ENCODE measurements at places on chromosomes 7 and 10.
A peak's percentile ranks its signal among the peaks of the same experiment; 100 is the strongest.

- no peak for DNase-seq
These were observed 136.9 kb upstream of the PTN start for GRCh38 chr7:137480401-137480800.

DNA sequence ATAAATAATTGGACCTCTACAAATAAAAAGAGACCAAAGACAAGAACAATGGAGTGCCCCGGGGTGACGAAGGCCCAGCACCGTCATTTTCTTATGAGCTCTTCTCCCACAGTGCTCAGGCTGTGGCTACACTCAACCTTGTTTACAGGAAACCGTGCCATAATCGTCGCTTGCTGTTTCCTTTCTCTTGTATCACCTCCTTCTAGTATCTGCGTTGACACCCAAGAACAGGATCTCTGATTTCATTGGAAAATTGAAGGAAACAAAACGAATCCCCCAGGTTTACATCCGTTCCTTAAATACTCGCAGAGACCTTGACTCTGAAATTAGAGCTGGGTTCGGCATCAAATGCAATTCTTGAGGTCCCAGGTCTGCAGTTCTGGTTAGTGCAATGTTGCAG is 1.7 kb upstream of the IGFBP3 start:
- DNase-seq, result no peak

DNA sequence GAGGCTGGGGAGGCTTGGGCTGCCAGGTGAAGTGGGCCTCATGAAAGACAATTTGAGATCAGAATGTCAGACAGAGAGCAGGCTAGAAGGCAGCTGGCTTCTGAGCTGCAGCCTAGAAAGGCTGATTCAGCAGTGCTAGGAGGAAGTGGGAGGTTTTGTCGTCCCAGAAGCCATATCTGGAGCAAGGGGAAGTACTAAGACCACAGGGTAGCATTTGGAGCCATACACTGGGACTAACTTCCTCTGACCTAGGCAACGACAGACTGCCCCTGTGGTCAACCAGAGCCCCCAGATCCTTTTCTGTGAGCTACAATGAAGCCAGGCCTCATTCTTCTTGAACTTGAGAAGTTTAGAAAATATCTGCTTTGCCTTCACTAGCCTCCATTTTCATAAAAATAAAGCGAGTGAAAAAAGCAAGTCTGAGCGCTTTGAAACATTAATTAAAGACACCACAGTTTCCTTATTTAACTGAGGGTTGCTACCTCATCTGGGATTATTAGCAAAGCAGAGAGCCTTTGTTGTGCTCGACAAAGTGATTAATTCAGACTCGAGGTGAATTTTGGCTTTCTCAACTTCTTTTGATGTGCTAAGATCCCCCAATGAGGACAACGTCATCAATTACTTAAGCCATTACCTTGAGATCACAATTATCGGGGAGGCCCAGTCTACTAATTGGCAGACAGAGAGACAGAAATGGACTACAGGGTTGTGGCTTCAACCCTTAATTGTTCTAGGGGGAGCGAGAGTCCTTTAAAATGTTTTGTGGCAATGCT is 26.6 kb downstream of the TBXAS1 start:
- DNase-seq, result no peak

DNA sequence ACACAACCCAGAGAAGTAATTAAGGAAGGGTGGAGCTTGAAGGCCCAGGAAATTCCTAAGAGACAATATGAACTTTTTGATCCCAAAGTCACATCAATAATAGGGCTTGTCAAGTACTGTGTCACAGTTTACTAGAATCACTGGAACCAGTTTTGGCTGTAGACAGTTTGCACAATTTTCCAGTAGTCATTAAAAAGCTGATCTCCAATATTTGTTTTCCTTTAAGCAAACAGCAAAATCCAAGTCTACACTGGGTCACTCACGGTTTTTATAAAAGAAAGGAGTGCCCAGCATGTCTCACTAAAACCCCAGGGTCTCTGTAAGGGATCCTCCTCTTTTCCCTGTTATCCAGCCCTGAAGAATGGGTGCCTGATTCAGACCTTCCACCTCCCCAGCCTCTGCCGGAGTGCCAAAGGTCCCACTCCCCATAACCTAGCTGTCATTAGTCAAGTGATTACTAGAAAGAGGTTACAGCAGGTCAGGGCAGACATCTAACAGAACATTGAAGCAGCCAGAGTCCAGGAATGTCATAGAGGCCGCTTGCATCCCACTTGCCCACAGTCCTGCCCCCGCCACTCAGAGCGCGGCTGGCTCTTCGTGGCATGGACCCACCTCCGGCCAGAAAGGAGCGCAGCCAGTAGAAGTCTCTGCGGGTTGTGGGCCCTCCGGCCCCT is 552 bp downstream of the SLC25A16 start:
- no peak for DNase-seq

DNA sequence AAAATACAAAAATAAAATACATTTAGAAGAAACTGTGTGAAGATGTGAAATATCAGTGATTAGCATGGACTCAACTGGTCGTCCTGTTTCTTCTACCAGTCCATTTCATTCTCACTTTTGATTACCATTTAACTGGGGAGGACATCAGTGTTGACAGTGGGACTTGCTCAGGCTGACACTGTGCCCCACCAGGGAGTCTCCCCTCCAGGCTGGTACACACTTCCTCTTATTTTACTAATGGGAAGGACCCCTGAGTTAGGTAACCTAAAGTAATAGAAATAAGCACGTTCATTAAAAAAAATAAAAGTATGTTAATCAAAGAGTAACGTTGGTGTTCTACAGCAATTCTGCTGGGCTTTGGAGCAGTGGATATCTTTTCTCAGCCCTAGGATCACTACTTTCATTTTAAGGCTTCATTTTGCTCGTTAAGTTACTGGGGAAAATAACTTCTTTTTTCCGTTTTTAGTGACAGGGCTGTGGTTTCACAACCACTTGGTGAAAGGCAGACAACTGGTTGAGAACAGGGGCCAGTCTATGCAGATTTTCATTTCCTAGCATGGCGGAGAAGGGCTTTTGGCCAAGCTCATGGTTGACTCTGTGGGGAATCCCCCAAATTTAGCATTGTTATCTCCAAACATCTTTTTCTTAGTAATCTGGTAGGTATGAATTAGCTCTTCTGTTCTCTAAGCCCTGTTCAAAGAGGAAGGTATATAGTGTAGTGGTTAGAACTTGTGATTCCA is 2.1 kb downstream of the SNX10 start:
- peak; percentile 36 for DNase-seq

- no peak for DNase-seq
These were observed 23.2 kb upstream of the PPA1 start for GRCh38 chr10:70256463-70256862.

DNA sequence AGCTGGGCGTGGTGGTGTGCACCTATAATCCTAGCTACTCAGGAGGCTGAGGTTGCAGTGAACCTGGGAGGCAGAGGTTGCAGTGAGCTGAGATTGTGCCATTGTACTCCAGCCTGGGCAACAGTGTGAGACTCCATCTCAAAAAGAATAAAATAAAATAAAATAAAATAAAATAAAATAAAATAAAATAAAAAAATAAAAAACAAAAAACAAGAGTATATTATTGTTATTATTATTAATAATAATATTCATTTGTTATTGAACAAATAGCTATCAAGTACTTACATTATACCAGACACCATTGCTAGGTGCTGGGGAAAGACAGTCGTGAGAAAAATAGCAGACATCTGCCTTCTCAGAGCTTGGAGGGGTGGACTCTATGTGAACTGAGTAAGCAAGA is 24.1 kb downstream of the PAX2 start:
- no peak for DNase-seq

DNA sequence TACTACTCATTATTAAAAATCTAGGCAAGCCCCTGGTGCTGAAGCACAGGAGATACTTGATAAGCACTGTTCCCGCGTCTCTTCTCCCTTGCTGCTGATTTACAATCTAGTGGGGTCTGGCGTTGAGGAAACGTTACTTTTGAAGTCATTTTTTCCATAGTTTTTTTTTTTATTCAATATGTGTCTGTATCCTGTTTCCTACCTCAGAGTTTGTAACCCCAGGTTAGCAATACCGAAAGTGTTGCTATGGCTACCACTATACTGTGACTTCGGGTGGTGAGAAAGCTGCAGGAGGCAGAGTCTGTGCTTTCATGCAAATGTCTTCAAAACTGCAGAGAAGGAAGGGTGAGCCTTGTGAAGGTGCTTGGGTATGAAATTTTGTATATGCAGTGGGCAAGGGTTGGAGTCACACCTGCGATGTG is 458.8 kb upstream of the GHITM start:
- DNase-seq, result no peak

GRCh38 chr10:50577681-50578350 is 45.9 kb downstream of the SGMS1 start:
- DNase-seq, result no peak

DNA sequence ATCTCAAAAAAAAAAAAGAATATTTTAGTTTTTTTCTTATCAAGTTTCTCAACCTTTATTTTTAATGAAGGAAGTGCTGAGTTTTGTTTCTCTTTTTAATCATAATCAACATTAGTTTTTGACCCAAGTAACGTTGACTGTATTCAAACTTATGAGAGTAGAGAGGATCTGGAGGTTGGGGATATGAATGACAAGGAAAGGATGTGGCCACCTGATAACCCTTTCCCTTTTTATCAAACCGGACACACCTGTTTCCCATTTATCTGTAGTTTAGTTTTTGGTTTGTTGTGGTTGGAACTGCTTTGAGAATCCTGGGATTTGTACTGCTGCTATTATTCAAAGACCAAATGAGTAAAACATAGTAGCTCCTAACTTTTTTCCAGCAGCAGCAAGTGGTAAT is 38.6 kb downstream of the HACD1 start:
- no peak for DNase-seq

- no peak for DNase-seq
These were observed 256.8 kb downstream of the KCND2 start for GRCh38 chr7:120529736-120530135.

- no peak for DNase-seq
These were observed 122.2 kb downstream of the TWIST1 start for GRCh38 chr7:18995270-18995671.

- DNase-seq, result no peak
These were observed 57.4 kb downstream of the FAM241B start for GRCh38 chr10:69687426-69687825.

- DNase-seq, result no peak
These were observed 74.5 kb downstream of the C1GALT1 start for GRCh38 chr7:7256731-7257274.

DNA sequence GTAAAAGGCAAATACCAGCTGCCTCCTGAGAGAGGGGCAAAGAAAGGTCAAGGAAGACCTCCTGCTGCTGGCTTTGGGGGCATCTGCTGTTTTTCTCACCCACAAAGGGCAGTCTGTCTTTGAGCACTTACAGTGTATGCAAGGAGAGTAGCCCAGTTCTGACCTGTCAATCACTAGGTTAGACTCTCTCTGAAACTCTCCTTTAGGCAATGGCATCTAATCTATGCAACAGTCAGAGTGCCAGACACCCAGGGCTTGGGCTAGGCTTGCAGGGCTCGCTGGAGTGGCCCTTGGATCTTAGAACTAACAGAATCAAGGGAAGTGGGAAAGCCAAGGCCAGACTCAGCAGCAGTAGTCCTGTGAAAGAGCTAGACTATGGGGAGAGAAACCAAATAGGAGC is 522.9 kb downstream of the NRG3 start:
- DNase-seq, result no peak

DNA sequence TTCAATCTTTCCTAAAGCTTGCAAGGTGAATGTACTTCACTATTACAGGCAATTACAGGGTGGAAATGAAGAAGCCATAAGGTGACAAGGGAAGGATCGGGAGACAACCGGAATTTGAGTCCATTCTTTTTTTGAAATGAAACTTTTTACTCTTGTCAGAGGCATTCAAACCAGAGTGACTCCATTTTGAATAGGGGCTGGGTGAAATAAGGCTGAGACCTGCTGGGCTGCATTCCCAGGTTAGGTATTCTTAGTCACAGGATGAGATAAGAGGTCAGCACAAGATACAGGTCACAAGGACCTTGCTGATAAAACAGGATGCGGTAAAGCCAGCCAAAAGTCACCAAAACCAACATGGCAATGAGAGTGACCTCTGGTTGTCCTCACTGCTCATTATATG is 363.3 kb downstream of the TYW1 start:
- DNase-seq, result no peak

GRCh38 chr10:88245974-88246511 is 337.1 kb downstream of the RNLS start:
- no peak for DNase-seq

GRCh38 chr10:24617771-24618396 is 105.8 kb downstream of the ARHGAP21 start:
- DNase-seq, result peak; percentile 21

- DNase-seq, result no peak
These were observed 101.6 kb downstream of the TES start for GRCh38 chr7:116311816-116312471.

GRCh38 chr7:50739744-50740435 is 42.8 kb downstream of the GRB10 start:
- peak; percentile 7 for DNase-seq

- DNase-seq, result no peak
These were observed 303.1 kb downstream of the FZD1 start for GRCh38 chr7:91567081-91568012.

- no peak for DNase-seq
These were observed 31.8 kb downstream of the ARL3 start for GRCh38 chr10:102682416-102682815.

GRCh38 chr10:119541459-119542356 is 811 bp downstream of the RGS10 start:
- DNase-seq, result no peak

DNA sequence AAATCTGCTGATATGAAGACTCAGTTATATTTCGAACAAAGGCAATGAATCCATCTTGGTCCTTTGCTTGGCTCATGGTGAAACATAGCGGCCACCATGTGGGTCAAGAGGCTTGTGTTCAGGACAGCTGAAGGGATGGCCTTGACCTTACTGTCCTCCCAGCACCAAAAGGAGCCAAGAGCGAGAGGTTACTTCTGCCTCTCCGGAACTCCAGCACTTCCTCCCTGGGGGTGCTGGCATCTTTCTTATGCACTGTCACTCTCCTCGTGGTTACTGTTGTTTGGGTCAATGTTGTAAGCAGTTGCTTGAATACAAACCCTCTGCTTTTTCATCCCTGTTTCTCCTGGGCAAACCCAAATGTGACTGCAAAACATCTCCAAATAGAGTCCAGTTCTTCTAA is 100.6 kb downstream of the RBM20 start:
- DNase-seq, result no peak

DNA sequence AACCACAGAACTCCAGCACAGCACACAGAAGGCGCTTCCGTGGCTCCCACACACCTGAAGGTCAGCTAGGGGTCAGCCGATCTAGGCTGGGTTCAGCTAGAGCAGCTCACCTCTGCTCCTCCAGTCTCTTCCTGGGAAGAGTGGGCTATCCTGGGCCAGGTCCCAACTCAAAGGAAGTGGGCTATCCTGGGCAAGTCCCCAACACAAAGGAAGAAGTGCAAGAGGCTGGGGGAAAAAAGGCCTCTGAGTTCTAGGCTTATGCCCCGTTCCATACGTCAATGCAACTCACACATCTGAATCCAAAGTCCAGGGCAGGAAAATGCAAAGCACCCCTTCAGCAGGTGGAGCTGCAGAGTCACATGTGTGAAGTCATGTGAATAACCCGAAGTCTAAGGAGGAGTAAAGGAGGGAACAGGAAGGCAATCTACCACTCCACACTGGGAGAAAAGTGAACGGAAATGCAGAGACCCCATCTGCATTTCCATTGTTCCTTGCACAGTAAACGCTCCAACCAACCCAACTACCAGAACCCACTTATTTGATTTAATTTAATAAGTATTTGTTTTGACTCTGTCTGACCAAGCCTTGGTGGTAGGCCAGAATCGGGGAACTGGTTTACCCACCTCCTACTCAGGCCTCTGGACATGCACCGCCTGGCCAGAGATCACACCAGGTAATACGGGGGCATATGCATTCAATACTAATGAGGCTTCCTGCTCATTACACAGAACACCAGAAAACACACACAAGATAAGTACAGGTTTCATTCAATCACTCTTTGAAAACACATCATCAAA is 95.5 kb upstream of the RNF32 start:
- DNase-seq, result no peak

Measured in activated CD8-positive, alpha-beta memory T cell treated with anti-CD3 and anti-CD28 coated beads for 48 hours (primary cell).